Stimulated activated naive B cell treated with anti-CD40 and anti-IgM and Interleukin-4, amounts not matched to agents 10 μg/mL and 1 μg/mL and 100 μg/mL, for 72 hours (primary cell): ENCODE measurements at places on chromosomes 1 and 21.

- DNase-seq = no peak
These were observed 380.0 kb upstream of the ADGRL2 start for GRCh38 chr1:81420760-81421159.

DNA sequence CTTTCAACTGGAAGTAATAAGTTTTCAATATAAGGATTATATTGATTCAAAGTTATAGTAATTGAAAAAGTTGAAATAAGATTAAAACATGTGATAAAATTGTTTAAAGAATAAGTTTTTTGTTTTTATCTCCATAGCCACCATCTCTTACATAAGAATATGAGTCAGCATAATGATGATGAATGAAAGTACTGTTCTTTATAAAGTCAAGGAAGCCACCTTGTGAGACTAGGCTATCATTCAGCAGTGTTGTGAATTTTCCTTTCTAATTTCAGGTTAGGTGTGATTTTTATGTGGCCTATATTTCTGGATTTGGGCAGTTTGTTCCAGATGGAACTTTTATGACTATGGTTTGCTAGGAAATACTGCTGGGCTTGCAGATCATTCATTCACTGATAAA lies 22.4 kb upstream of the ASB17 start:
- no peak for DNase-seq

DNA sequence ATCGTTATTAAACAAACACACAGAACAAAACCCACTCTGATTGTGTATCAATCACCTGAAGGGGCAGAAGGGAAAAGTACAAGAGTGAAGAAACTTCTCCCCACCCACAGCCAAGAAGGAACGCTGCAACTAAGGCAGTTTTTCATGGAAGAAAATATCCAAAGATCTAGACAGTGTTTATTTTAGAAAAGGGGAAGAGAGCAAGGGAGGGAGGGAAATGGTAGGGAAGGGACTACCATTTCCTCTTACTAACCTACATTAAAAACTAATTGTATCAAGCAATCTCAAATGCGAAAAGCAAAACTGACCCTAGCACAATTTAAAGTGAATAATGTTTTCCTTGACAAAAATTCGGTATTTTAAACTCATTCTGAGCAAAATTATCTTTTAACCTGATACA lies 3.5 kb downstream of the NRIP1 start:
- no peak for DNase-seq

DNA sequence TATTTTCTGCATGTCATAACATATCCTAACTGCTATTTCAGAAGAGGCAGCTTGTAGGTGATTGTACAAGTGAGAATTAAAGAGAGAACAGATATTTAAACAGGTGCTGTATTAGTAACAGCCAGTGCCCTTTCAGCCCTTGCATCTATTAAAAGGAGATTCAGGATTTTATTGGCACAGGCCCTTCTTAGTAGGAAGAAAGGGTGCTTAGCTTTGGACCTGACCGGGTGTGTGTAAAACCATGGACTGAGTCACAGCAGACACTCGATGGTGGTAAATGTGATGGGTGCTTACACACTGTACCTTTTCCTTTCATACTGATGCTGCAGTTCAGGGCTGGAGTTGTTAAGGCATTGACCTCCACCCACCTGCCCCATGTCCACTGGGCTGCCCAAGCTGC lies 12.7 kb upstream of the CD101 start:
- no peak for DNase-seq

DNA sequence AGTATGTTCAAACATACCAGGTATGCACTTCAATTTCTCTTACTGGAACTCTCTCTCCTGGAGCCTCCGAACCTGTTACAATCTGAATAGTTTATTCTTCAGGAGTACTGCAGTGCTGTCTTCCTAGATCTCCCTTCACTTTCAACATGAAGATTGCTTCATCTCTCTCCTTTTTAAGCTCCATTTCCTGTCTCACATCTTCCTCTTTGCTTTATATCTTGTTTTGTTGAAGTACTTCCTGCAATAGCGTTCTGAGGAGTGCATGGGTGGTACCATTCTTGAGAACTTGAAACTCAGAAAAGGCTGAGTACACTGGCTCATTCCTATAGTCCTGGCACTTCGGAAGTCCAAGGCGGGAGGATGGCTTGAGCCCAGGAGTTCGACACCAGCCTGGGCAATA lies 15.7 kb upstream of the C1orf146 start:
- no peak for DNase-seq
